CD4-positive, CD25-positive, alpha-beta regulatory T cell (primary cell): ENCODE measurements at places on chromosomes 13 and 19. TPM values are rescaled to one million over a fixed set of nuclear protein-coding genes. Genes with fewer than 3 reads are reported as not detected.

Gene SIGLECL1
- not detected for polyA plus RNA-seq

DNA sequence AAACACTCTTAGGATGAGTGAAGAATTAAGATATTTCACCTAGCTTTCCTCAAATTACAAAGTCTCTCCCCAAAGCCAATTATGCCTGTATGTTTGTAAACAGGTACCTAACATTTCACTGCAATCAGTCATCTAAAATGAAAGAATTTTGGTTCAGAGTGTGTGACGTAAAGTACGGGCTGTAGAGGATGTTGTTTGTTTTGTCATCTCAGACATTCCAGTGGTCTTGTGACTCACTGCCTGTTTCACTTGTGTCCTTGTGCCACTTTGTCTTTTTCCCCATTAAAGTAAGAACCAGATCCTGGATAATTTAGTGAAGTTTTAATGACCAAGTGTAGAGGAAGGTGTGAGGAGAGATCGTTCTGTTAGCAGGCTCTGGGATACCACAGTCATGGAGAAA, 28.6 kb upstream of the EID2 start:
- no peak overlapping the region for H3K27ac ChIP-seq
- H3K4me1 ChIP-seq: no peaks in the 10 kb centered on the region
- no peaks in the 10 kb centered on the region for H3K36me3 ChIP-seq
- peaks cover 14% of the 10 kb centered on the region for H3K27me3 ChIP-seq
- DNase-seq: no peak

DNA sequence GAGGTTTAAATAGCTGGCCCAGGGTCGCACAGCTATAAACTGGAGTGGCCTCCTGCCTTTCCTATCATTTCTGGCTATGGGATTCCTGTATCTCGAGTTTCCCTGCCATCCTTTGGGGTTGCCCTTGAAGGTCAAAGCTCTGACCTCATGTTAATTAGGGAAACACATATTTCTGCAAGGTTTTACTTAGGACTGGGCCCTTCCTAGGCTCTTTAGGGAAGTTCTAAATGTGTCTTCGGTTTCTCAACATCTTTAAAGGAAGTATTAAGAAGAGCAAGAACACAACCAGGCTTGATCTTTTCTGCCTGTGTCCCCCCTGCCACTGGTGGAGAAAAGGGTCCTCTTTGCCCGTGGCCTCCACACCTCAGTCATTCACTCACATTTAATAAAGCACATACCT, 10.8 kb downstream of the LCP1 start:
- peaks cover 6% of the 10 kb centered on the region for H3K36me3 ChIP-seq
- peaks cover 100% of the 10 kb centered on the region for H3K4me1 ChIP-seq
- H3K27me3 ChIP-seq: no peaks in the 10 kb centered on the region
- DNase-seq: no peak
- peak overlapping the region; percentile 94 for H3K27ac ChIP-seq

DNA sequence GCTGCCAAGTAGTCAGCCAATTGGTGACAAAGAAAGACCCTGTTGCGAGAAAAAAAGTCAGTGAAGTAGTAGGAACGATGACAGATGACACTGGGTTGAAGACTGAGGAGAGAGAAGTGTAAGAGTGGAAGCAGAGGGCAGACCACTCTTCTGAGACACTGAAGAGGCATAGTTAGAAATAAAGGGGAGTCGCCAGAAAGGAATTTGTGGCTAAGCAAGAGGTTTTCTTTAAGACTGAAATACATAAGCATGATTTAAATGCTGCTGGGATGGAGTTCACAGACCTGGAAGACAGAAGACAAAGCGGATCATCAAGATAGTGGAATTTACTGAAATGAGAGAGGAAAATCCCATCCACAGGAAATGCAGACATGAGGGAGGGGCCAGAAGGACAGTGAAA, 56.2 kb upstream of the USPL1 start:
- no peak overlapping the region for H3K4me3 ChIP-seq
- no peak for DNase-seq
- no peaks in the 10 kb centered on the region for H3K27me3 ChIP-seq
- no peaks in the 10 kb centered on the region for H3K36me3 ChIP-seq

- no peaks in the 10 kb centered on the region for H3K4me1 ChIP-seq
- no peaks in the 10 kb centered on the region for H3K36me3 ChIP-seq
- no peak overlapping the region for H3K27ac ChIP-seq
- no peak for DNase-seq
- H3K27me3 ChIP-seq: no peaks in the 10 kb centered on the region
Measured at GRCh38 chr19:7242601-7243258, 51.5 kb downstream of the INSR start.

Gene KCNC3
- not detected for polyA plus RNA-seq

DNA sequence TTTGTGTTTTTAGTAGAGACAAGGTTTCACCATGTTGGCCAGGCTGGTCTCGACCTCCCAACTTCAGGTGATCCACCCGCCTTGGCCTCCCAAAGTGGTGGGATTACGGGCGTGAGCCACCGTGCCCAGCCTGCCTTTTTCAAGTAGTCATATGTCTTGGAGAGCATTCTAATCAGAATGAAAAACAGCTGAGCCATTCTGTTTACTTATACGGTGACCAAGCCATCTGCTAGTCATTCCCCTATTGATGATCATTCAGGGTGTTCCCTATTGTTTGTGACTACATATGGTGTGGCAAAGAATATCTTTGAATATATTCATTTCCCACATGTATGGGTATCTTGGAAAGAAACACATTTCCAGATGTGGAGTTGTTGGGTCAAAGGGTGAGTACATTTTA, 17.2 kb downstream of the BLOC1S3 start:
- H3K27ac ChIP-seq: no peak overlapping the region
- H3K27me3 ChIP-seq: no peaks in the 10 kb centered on the region
- no peaks in the 10 kb centered on the region for H3K4me1 ChIP-seq
- no peaks in the 10 kb centered on the region for H3K36me3 ChIP-seq

GRCh38 chr13:57799624-57800023, 168.1 kb downstream of the PCDH17 start:
- H3K36me3 ChIP-seq: no peaks in the 10 kb centered on the region
- no peaks in the 10 kb centered on the region for H3K4me1 ChIP-seq
- H3K4me3 ChIP-seq: no peak overlapping the region
- H3K27ac ChIP-seq: no peak overlapping the region
- no peak for DNase-seq

DNA sequence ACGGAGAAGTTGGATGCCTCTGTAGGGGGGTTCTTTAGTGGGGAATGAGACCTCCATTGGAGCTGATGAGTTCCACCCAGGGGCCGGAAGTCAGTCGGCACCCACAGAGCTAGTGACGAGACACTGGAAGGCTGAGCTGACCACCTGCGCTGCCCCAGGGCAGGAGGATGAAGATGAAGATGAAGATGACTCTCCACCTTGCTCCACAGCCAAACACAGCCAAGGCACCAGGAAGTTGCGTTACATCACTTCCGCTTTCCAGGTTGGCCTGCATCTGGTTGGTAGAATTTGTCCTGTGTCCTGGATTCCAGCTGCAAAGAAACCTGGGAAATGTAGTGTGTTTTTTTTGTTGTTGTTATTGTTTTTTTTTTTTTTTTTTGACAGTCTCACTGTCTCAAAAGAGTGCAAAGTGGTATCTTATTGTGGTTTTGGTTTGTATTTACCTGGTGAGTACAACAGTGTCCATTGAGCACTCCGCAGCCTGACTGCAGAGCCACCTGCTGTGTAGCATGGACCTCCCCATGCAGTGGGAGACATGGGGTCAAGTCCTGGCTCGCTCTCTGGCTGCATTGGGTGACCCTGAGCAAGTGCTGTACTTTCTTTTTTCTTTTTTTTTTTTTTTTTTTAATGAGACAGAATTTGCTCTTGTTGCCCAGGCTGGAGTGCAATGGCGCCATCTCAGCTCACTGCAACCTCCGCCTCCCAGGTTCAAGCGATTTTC, 1.9 kb downstream of the TBC1D17 start:
- no peaks in the 10 kb centered on the region for H3K27me3 ChIP-seq
- no peak overlapping the region for H3K27ac ChIP-seq
- peaks cover 22% of the 10 kb centered on the region for H3K4me1 ChIP-seq

GRCh38 chr19:45528744-45529419, 21.6 kb downstream of the VASP start:
- H3K27ac ChIP-seq: no peak overlapping the region
- H3K4me3 ChIP-seq: no peak overlapping the region
- peaks cover 12% of the 10 kb centered on the region for H3K36me3 ChIP-seq
- DNase-seq: no peak
- no peaks in the 10 kb centered on the region for H3K27me3 ChIP-seq
- peaks cover 9% of the 10 kb centered on the region for H3K4me1 ChIP-seq

DNA sequence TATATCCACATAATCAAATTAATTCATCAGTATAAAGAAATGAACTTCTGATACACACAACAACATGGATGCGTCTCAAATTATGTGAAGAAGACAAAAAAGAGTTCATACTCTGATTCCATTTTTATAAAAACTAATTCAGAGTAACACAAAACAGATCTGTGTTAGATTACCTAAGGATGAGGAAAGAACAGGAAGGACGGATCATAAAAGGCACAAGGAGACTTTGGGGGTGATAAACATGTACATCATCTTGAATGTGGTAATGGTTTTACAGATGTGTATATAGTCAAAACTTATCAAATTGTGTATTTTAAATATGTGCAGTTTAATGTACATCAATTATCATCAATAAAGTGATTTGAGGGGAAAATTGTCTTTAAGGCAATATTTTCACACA, 59.9 kb upstream of the DOCK9 start:
- no peak for DNase-seq
- no peak overlapping the region for H3K4me3 ChIP-seq
- H3K4me1 ChIP-seq: no peaks in the 10 kb centered on the region
- peaks cover 2% of the 10 kb centered on the region for H3K36me3 ChIP-seq

GRCh38 chr19:29944390-29945012, 2.5 kb downstream of the URI1 start:
- H3K27ac ChIP-seq: no peak overlapping the region
- H3K36me3 ChIP-seq: peaks cover 2% of the 10 kb centered on the region
- peak overlapping the region; percentile 65 for H3K4me3 ChIP-seq
- peaks cover 63% of the 10 kb centered on the region for H3K4me1 ChIP-seq
- no peaks in the 10 kb centered on the region for H3K27me3 ChIP-seq
- DNase-seq: no peak

- no peak overlapping the region for H3K4me3 ChIP-seq
- H3K27ac ChIP-seq: no peak overlapping the region
- no peaks in the 10 kb centered on the region for H3K36me3 ChIP-seq
- H3K4me1 ChIP-seq: no peaks in the 10 kb centered on the region
Measured at GRCh38 chr19:46033401-46033800, 7.4 kb downstream of the IGFL4 start.

GRCh38 chr13:44231786-44232516, 141.7 kb upstream of the SERP2 start:
- H3K36me3 ChIP-seq: no peaks in the 10 kb centered on the region
- H3K27ac ChIP-seq: no peak overlapping the region
- peaks cover 2% of the 10 kb centered on the region for H3K27me3 ChIP-seq
- DNase-seq: no peak
- H3K4me1 ChIP-seq: no peaks in the 10 kb centered on the region

Gene KCNRG
- polyA plus RNA-seq: 0.76 TPM

DNA sequence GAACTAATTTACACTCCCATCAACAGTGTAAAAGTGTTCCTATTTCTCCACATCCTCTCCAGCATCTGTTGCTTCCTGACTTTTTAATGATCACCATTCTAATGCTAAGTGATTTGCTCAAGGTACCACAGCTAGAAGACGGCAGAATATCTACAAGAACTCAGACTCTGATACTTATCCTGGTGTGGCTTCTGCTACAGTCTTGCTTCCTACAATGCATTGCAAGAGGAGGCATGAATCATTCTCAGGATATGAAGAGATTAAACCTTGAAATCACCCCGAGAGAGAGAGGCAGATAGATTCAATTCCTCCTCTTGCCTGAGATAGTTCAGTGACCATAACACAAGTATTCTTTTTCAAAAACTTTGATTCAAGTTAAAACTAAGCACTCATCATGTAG, 306.4 kb downstream of the TBC1D4 start:
- no peak overlapping the region for H3K4me3 ChIP-seq
- H3K27me3 ChIP-seq: peaks cover 7% of the 10 kb centered on the region
- H3K4me1 ChIP-seq: no peaks in the 10 kb centered on the region
- no peak overlapping the region for H3K27ac ChIP-seq
- no peak for DNase-seq
- H3K36me3 ChIP-seq: no peaks in the 10 kb centered on the region

Gene APOC4
- not detected for polyA plus RNA-seq

GRCh38 chr19:15479391-15480345, at the start of gene PGLYRP2:
TSS of gene PGLYRP2 (minus strand) at chr19:15479501. CDS start at chr19:15479371, 130 bp downstream.
- peaks cover 12% of the 10 kb centered on the region for H3K4me1 ChIP-seq
- DNase-seq: no peak
- H3K4me3 ChIP-seq: peak within 1 kb of the TSS; percentile 24
- no peak within 1 kb of the TSS for H3K27ac ChIP-seq
- no peaks in the 10 kb centered on the region for H3K36me3 ChIP-seq

- H3K36me3 ChIP-seq: peaks cover 43% of the 10 kb centered on the region
- DNase-seq: no peak
- no peak overlapping the region for H3K27ac ChIP-seq
- H3K27me3 ChIP-seq: no peaks in the 10 kb centered on the region
- H3K4me1 ChIP-seq: peaks cover 17% of the 10 kb centered on the region
Measured at GRCh38 chr19:16234552-16235445, 37.1 kb downstream of the AP1M1 start.

Gene SULT2A1
- not detected for polyA plus RNA-seq

DNA sequence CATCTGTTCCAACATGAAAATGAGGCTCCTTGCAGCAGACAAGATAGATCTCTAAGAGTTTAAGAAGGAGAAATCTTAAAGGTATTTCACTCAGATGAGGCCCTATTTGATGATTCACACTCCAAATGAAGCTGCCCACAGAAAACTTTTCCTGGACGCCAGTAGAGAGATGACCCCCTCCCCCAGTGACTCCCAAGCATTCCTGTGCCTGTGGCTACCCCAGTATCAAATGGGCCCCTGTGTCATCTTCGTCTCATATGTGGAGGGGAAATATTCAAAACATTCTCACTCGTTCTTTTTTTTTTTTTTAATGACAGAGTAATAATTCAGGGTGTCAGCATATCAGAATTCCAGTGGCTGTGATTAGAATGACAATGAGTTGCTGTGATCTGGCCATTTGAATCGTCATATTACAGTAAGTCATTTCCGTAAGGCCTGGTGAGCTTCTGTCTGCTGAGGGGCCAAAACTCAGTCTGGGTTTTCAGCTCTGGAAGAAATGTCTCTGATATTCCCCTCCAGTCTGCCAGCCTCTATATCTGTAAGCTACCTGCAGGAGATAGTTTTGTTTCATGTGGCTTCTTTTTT, 194.7 kb downstream of the URI1 start:
- H3K4me1 ChIP-seq: no peaks in the 10 kb centered on the region
- H3K27me3 ChIP-seq: no peaks in the 10 kb centered on the region
- H3K4me3 ChIP-seq: no peak overlapping the region
- no peaks in the 10 kb centered on the region for H3K36me3 ChIP-seq
- DNase-seq: no peak

DNA sequence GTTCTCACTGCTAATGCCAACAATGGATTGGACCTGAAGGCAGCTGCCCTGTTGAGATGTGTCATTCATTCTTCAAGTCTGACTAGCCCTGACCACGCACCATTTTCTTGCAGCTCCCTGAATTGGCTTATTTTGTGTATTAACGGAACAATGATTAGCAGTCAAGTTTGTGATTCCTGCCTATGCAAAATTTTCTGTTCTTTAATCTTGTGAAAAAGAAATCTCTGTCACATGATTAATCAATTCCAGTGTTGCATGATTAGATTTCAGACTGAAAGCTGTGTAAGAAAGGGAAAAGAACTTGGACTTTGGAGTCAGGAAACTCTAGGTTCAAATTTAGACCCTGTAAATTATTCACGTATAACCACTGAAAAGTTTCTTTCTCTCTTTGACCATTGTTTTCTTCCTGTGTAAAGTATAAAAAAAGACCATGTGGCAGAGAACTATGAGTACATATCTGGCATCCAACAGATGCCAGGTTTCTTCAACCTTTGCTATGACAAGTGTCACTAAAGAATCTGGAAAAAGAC, 64.5 kb upstream of the SLC10A2 start:
- no peak overlapping the region for H3K27ac ChIP-seq
- DNase-seq: no peak
- H3K36me3 ChIP-seq: no peaks in the 10 kb centered on the region
- no peak overlapping the region for H3K4me3 ChIP-seq
- no peaks in the 10 kb centered on the region for H3K27me3 ChIP-seq
